ENCODE measurements at places on chromosomes 3 and 15. TPM values are rescaled to one million over a fixed set of nuclear protein-coding genes. Genes with fewer than 3 reads are reported as not detected.

TMEM45A gene
- not detected for polyA plus RNA-seq

GRCh38 chr15:24899367-24899766 lies 55.4 kb upstream of the SNRPN start:
- H3K4me1 ChIP-seq = no peaks in the 10 kb centered on the region
- H3K36me3 ChIP-seq = peaks cover 5% of the 10 kb centered on the region
- no peaks in the 10 kb centered on the region for H3K27me3 ChIP-seq
- H3K4me3 ChIP-seq = no peak overlapping the region

- H3K4me3 ChIP-seq = no peak overlapping the region
- H3K27me3 ChIP-seq = peaks cover 16% of the 10 kb centered on the region
- H3K4me1 ChIP-seq = no peaks in the 10 kb centered on the region
- H3K27ac ChIP-seq = no peak overlapping the region
- DNase-seq = no peak
These were observed 125.4 kb downstream of the MEGF11 start for GRCh38 chr15:66128116-66128680.

DAZL gene
- 2.1 TPM for polyA plus RNA-seq

GRCh38 chr3:15064299-15064834 lies 748 bp downstream of the MRPS25 start:
- DNase-seq = no peak
- H3K4me3 ChIP-seq = peak overlapping the region; percentile 97
- H3K36me3 ChIP-seq = no peaks in the 10 kb centered on the region
- peaks cover 10% of the 10 kb centered on the region for H3K4me1 ChIP-seq
- H3K27me3 ChIP-seq = no peaks in the 10 kb centered on the region

ZIC4 gene
- polyA plus RNA-seq = not detected

DNA sequence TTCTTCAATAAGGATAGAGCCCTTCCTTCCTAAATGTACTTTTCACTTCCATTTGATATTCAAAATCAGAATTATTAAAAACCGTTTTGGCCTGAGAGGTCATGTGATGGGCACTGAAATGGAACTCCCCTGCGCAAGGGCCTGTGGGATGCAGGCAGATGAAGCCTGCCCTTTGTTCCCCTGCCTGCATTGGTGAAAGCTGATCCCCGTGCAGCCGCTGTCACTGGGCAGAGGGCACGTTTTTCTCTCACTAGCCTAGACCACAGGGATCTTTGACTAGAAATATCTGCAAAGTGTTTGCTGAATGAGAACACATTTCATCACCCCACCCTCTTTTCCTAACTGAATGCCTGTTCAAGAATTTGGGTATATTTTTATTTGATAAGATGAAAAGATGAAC lies 74.9 kb downstream of the TIPARP start:
- H3K4me3 ChIP-seq = no peak overlapping the region
- H3K36me3 ChIP-seq = peaks cover 13% of the 10 kb centered on the region
- no peak for DNase-seq
- no peaks in the 10 kb centered on the region for H3K27me3 ChIP-seq
- H3K4me1 ChIP-seq = no peaks in the 10 kb centered on the region

GJD2 gene
- polyA plus RNA-seq = not detected

DNA sequence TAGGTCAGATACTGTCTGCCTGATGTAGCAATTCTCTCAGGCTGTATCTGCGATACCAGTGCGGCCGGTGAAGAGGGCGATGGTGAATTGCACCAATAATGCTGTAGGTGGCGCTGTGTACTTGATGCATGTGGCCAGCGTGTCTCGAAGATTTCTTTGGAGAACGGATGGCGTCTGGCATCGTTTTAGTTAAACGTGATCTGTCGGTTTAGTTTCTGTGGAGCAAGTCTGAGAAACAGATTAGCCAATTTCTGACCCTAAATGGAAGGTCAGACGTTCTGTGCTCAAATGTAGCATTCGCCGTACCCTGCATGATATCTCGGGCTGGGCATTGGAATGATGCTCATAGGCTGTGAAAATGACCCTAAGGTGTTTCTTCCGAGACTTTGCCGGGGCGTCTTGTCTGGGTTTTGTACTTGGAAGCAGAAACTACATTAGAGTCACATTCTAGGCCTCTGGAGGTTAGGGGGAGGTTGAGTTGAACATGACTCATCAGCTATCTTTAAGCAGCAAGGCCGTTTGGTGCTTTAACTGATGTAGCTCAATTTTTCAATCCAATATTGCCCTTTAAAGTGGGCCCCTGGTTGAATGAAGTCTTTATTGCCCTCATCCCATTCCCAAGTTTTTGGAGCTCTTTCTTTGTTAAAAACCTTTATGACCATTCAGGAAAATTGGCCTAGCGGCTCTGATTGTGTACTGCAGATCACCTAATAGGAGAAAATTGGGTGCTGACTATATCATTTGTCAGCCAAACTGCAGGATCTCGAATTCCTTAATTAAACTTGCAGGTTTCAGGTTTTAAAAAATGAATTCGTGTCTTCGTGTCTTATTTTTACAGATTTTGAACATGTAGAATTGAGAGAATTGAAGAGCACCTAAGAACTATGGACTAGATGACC lies 80.0 kb downstream of the SQOR start:
- H3K4me3 ChIP-seq = no peak overlapping the region
- no peak for DNase-seq
- H3K36me3 ChIP-seq = no peaks in the 10 kb centered on the region
- peaks cover 48% of the 10 kb centered on the region for H3K27me3 ChIP-seq

GRCh38 chr3:124397088-124397487 lies 333.2 kb upstream of the UMPS start:
- no peak for DNase-seq
- peaks cover 7% of the 10 kb centered on the region for H3K27me3 ChIP-seq
- no peaks in the 10 kb centered on the region for H3K36me3 ChIP-seq
- no peaks in the 10 kb centered on the region for H3K4me1 ChIP-seq
- no peak overlapping the region for H3K27ac ChIP-seq
- H3K4me3 ChIP-seq = no peak overlapping the region

DNA sequence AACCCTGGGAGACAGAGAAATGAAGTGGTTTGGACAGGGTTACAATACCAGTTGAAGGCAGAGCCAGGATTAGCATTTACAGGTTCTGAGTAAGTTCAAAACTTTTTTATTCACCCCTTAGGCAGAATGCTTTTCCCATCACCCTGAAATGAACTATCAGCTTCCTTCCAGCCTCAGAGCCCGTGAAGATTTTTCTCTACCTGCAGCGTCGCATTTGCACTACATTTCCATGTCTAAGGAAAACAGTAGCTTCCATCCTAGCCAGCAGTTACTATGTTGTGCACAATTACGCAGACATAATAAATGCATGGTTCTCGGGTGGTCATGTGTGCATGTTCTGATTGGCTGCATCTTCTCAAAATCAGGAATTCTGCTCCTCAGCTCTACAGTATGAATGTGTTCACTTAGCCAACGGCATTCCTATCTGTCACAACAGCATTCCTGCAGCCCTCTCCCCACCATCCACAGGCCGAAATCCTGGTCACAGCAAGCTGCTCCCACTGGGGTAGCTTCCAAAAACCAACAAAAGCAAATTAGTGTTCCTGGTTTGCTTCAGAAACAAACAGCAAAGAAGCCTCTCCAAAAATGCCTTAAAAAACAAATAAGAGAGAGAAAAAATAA lies 510.8 kb upstream of the SEMA6D start:
- no peaks in the 10 kb centered on the region for H3K27me3 ChIP-seq
- H3K4me3 ChIP-seq = no peak overlapping the region
- no peaks in the 10 kb centered on the region for H3K36me3 ChIP-seq
- no peak for DNase-seq
- H3K27ac ChIP-seq = no peak overlapping the region

DNA sequence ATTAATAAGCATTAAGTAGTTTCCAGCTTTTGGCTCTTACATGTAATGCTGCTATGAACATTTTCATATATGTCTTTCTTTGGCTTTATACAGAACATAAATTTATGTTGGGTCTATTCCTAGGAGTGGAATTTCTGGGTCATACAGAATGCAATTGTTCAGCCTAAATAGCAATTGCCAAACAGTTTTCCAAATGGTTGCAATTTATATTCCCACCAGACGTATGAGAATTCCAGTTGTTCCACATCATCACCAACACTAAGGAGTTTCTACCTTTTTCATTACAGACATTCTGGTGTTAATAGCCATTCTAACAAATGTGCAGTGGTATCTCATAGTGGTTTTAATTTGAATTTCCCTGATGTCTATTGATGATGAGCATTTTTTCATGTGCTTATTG lies 160.1 kb upstream of the TMC3 start:
- H3K4me3 ChIP-seq = no peak overlapping the region
- H3K4me1 ChIP-seq = no peaks in the 10 kb centered on the region
- no peaks in the 10 kb centered on the region for H3K36me3 ChIP-seq
- DNase-seq = no peak

DNA sequence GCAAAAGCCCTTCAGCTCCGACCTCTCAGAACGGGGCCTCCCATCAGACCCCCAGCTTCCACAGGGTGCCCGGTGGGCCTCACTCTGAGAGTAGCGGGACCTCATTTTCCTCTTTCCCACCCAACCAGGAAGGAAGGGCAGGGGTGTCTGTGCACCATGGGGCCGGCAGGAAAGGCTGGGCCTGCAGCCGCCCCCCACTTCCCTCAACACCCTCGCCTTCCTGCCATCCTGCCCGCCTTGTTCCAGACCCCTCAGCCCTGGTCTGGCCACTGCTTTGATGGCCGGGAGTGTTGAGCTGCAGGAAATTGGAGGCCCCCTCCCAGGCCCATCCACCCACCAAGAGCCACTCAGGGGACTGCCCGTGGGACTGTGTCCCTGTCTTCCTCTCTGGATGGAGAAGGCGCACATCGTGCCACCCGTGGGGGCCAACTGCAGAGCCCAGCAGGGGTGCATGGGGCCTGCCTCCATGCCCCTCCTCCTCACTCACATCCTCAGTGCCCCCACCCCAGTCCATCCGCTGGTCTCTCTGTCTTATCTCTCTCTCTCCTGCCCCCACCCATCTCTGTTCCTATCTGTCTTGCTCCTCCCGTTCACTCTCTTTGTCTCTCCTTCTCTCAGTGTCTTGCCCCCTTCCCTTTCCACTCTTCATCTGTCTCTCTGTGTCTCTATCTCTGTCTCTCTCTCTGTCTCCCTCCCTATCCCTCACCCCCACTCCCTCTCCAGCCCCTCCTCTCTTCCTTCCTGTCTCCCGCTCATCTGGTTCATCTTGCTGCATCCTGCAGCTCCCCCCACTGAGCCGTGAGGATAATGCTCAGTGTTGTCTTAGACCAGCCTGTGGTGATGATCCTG lies 1.8 kb upstream of the PLXND1 start:
- no peak for DNase-seq
- H3K27ac ChIP-seq = no peak overlapping the region
- no peaks in the 10 kb centered on the region for H3K36me3 ChIP-seq
- H3K4me3 ChIP-seq = peak overlapping the region; percentile 89
- H3K4me1 ChIP-seq = peaks cover 17% of the 10 kb centered on the region

- no peaks in the 10 kb centered on the region for H3K36me3 ChIP-seq
- no peaks in the 10 kb centered on the region for H3K4me1 ChIP-seq
- no peak for DNase-seq
- H3K4me3 ChIP-seq = no peak overlapping the region
These were observed 14.9 kb downstream of the NAALADL2 start for GRCh38 chr3:174873832-174874657.

DNA sequence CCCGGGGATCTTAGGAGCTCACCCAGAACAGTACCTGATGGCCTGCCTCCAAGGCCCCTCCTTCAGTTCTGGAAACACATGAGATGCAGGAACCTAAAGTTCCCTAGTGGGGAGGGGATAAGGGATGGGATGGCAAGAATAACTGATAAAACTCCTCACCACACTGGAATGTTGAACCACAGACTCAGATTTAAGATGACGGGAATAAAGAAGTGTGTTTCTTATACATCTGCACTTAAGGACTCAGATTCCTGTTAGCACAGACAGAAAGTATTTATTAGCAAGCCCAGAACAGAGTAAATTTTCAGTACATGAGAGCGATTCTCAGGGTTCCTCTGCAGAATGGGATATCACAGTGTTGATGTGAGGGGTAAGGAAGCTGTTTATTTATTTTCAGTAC lies 245.2 kb downstream of the TLE3 start:
- no peak for DNase-seq
- peaks cover 8% of the 10 kb centered on the region for H3K4me1 ChIP-seq
- H3K27me3 ChIP-seq = peaks cover 22% of the 10 kb centered on the region
- no peak overlapping the region for H3K4me3 ChIP-seq

ZBTB20 gene
- polyA plus RNA-seq = 34.7 TPM

PIGBOS1 gene
- 38.2 TPM for polyA plus RNA-seq

DNA sequence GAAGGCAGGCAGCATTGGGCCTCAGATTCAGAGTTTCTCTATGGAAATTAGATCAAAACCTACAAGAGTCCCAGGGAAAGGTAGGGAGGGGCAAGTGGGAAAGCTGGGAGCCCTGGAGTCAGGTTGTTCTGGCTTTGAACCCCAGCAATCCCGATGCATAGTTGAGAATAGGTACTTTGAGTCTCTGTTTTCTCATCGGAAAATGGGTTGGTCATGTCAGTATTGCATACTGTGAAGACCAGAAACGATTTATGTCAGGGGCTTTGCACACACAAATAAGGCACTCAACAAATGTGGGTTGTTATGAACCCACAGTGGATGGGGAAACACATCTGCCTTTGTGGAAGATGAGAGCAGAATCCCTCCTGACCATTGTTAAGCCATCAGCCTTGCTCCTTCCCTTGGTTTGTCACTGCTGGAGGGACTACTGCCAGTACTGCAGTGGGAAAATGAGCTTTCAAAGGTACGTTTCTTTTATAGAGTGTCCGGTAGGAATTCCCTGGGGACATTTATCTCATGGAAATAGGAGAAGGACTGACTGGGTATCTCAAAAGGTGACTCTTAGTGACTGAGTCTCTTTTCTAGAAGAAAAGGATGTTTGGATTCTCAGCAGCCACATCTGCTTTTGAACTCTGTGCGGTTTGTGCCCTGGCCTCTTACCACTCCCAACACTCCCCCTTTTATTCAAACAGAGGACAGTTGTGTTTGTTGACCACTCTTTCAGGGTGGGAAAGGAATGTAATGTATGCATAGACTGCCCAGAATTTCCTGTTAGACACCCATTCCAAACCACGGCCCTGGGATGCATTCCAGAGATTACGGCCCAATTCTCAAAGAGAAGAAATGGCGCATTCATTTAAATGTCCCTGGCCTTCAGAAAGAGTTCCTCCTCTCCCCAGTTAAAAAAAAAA lies 54.6 kb upstream of the VILL start:
- H3K27ac ChIP-seq = no peak overlapping the region
- H3K4me3 ChIP-seq = no peak overlapping the region
- no peak for DNase-seq

RTP1 gene
- not detected for polyA plus RNA-seq

GRCh38 chr3:117651246-117651645 lies 941.7 kb downstream of the TUSC7 start:
- H3K4me1 ChIP-seq = no peaks in the 10 kb centered on the region
- no peak overlapping the region for H3K4me3 ChIP-seq
- H3K27me3 ChIP-seq = no peaks in the 10 kb centered on the region
- no peak for DNase-seq
- no peak overlapping the region for H3K27ac ChIP-seq

DNA sequence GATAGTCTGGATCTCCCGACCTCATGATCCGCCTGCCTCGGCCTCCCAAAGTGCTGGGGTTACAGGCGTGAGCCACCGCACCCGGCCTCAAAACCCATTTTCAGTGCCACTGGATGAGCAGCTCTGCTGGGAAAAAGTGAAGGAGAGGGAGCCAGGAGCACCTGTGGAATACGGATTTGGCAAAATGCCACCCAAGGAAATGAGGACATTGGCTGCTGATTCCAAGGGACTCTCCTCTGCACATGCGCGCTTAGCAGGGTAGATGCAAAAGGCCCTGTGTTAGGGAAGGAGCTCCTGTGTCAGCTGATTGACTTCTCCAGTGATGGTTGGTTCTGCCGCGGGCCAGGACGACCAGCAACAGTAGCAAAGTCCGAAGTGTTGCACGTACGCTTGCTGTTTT lies 43.4 kb upstream of the IGF1R start:
- no peak overlapping the region for H3K4me3 ChIP-seq
- H3K27me3 ChIP-seq = peaks cover 21% of the 10 kb centered on the region
- H3K4me1 ChIP-seq = peaks cover 10% of the 10 kb centered on the region

Data from naive B cell (primary cell).